ENCODE measurements at places on chromosomes 12 and 14.

DNA sequence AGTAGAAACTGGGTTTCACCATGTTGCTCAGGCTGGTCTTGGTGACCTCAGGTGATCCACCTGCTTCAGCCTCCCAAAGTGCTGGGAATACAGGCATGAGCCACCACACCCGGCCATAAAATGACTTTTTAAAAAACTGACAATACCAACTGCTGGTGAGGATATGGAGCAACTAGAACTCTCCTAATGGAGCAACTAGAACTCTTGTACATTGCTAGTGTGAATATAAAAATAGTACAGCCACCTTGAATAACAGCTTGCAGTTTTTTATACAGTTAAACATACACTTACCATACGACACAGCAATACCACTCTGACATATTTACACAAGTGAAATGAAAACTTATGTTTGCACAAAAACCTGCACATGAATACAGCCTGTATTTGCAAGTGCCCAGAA is 2.5 kb upstream of the CFAP73 start:
- no peak for DNase-seq

- no peak for DNase-seq
Observed at GRCh38 chr14:64645220-64645892, 58.9 kb upstream of the PLEKHG3 start.

DNA sequence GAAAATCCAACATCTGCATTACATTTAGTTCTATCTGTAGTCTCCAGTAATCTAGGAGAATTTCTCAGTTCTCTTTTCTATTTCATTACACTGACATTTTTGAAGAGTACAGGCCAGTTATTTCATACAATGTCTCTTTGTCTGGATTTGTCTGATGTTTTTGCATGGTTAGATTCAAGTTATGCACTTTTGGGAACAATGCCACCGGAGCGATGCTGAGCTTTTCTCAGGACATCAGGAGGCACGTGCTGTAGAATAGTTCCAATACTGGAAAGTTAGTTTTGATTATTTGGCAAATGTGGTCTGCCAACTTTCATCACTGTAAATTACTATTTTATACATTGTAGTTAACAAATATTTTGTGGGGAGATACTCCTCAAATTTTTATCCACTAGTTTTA is 43.1 kb downstream of the ALDH1L2 start:
- no peak for DNase-seq

- DNase-seq: no peak
Observed at GRCh38 chr12:122140467-122141257, 33.4 kb downstream of the IL31 start.

GRCh38 chr12:29499235-29499634 is 1.7 kb upstream of the OVCH1 start:
- DNase-seq: no peak

GRCh38 chr12:83346333-83346732 is 659.6 kb downstream of the TMTC2 start:
- no peak for DNase-seq

- DNase-seq: no peak
Observed at GRCh38 chr14:100114109-100114765, 45.2 kb downstream of the DEGS2 start.

DNA sequence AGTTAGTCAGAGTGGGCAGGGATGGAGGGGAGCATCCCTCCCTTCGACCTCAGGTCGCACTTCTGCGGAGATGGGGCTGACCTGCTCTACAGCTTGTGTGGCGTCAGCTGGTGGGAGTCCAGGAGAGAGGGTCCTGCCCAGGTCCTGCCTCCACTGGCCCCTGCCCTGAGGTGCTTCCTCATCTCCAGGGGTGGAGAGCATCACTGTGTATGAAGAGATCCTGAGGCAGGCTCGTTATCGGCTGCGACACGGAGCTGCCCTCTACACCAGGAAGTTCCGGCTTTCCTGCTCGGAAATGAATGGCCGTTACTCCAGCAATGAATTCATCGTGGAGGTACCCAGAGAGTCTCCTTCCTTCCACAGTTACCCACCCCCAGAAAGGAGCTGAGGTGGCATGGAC is 20.2 kb downstream of the CLSTN3 start:
- no peak for DNase-seq

- DNase-seq: no peak
Observed at GRCh38 chr12:51884676-51885229, 3.1 kb upstream of the ANKRD33 start.

- no peak for DNase-seq
Observed at GRCh38 chr12:116376354-116377193, 99.1 kb upstream of the MED13L start.

- DNase-seq: no peak
Observed at GRCh38 chr14:33563901-33564197, 387.0 kb downstream of the EGLN3 start.

- DNase-seq: no peak
Observed at GRCh38 chr14:50082784-50083466, 33.4 kb downstream of the VCPKMT start.

GRCh38 chr12:80702889-80703805 is 4.3 kb upstream of the MYF6 start:
- DNase-seq: no peak

DNA sequence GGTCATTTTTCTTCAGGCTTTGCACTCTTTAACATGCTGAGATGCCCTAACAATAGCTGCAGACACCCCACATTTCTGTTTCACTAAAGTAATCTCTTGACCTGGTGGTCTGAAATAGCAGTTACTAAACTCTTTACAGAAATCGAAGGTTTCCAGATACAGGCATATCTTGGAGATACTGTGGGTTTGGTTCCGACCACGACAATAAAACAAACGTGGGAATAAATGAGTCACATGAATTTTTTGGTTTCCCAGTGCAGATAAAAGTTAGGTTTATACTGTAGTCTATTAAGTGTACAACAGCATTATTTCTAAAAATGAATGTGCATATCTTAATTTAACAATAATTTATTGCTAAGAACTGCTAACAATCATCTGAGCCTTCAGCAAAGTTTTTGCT is 208.7 kb downstream of the EGLN3 start:
- no peak for DNase-seq
